Fibroblast of lung (primary cell): ENCODE measurements at places on chromosomes 7 and 10. TPM values are rescaled to one million over a fixed set of nuclear protein-coding genes. Genes with fewer than 3 reads are reported as not detected.

DNA sequence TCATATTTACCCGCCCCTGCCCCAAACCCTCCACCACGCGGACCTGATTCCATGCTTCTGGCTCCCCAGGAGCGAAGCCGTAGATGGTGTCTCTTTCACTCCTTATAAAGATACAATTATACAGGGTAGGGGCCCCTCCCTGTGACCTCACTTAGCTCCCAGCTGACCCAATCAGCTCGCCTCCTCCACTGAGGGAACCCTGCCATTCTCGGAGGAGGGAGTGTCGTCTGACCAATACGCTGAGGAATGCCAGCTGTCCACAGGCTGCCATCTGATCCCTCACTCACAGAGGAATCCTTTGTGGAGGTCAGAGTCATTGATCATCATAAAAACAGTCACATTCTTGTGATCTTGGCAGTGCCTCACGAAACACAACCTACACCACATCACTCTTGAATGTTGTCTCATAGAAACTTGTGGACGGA is 67.5 kb upstream of the INSIG1 start:
- peak; percentile 100 for DNase-seq

DNA sequence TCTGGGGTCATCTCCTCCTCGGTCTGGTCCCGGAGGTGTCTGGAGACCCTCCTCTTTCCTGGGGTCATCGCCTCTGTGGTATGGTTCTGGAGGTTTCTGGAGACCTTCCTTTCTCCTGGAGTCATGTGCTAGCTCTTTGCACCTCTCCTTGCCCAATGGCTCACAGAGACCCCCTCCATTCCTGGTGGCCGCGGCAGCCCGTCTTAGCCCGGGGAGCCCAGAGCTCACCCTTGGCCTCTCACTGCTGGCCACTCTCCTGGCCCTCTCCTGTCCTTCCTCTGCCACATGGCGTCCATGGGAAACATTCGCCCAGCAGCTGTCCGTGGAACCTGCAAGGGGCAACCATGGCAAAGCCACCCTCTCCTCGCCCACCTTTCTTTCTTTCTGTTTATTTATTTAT is 20.2 kb upstream of the FOXL3 start:
- DNase-seq: no peak

TMEM176A gene
- total RNA-seq: 14.2 and 61.1 TPM in 2 replicates

GRCh38 chr10:44864051-44864450 is 47.1 kb upstream of the TMEM72 start:
- DNase-seq: peak; percentile 12

- DNase-seq: no peak
Observed at GRCh38 chr7:21408481-21408820, 19.4 kb upstream of the SP4 start.

CALN1 gene
- total RNA-seq: not detected in 2 replicates

STAG3 gene
- total RNA-seq: 0.50 and 0.77 TPM in 2 replicates

NEUROG3 gene
- total RNA-seq: not detected in 2 replicates

GALNT17 gene
- under 0.01 and 0.26 TPM in 2 replicates for total RNA-seq

CNPY1 gene
- not detected in 2 replicates for total RNA-seq

DNA sequence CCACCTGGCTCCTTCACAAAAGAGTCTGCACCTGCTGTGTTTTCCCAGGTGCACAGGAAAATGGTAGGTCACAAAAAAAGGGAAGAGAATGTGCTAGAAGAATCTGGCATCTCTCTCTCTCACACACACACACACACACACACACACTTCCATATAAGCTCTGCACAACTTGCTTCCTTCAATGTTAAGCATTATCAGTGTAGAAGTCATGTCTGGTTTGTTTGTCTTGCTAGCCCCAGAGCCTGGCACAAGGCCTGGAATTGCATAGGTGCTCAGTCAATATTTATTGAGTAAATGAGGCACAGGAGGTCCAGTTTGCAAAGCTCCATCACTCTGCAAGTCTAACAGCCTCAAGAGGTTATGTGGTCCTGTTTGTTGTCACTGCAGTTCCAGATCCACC is 867.3 kb upstream of the AUTS2 start:
- DNase-seq: no peak

GRCh38 chr10:515674-516073 is 173.8 kb downstream of the DIP2C start:
- DNase-seq: no peak

- DNase-seq: peak; percentile 49
Observed at GRCh38 chr7:103989785-103990767, 618 bp upstream of the RELN start.

DNA sequence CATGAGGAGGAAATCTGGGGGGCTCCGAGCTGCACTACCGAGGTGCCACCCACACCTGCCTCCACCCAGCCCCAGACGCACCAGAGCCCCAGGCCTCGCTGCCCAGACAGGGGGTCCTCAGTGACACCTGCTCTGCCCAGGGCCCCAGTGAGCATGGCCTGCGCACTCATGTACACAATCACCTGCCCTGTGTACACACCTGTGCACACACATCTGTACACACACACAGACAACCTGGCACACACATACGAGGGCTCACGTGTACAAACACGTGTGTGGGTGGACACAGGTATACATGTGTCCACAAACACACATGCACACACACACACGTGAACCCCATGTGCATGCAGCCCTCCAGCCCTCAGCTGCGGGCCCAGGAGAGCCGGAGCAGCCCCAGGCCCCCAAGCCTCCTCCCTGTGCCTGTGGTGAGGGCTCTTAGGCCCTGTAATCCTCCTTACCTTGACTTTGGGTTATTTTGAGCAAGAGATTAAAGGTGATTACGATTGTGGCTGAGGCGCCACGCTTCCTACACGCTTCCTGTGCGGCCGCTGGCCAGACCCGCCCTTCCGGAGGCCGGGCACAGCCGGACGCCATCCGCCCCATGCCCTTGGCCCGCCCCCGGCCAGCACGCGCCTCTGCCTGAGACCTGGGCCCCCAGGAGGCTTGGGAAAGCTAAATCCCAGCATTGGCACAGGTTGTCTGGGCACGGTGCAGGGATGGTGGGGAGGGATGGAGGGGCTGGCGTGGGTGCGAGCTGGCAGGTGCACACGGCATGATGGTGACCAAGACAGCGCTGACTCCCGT is 71.9 kb downstream of the ELFN1 start:
- DNase-seq: no peak

GRCh38 chr7:47376991-47377616 is 204.8 kb downstream of the TNS3 start:
- no peak for DNase-seq

HOXA13 gene
- total RNA-seq: not detected in 2 replicates

GRCh38 chr10:88115968-88116367 is 252.5 kb downstream of the PTEN start:
- no peak for DNase-seq

GRCh38 chr7:133117452-133117851 is 35.6 kb upstream of the CHCHD3 start:
- DNase-seq: no peak
